Endodermal cell (in vitro differentiated cells): ENCODE measurements at places on chromosomes 7 and 10. TPM values are rescaled to one million over a fixed set of nuclear protein-coding genes. Genes with fewer than 3 reads are reported as not detected.

Gene DCLRE1A
- 7.7 to 17.8 TPM (median 17.1 TPM) in 3 replicates for total RNA-seq

Gene STEAP1B
- total RNA-seq, result 44.5 and 54.2 TPM in 2 replicates

Gene SPDYE8
- not detected in 2 replicates for total RNA-seq

Gene ZNF488
- 0.28 to 0.53 TPM (median 0.44 TPM) in 3 replicates for total RNA-seq

GRCh38 chr7:157008206-157009169, 2.0 kb downstream of the MNX1 start:
- H3K27me3 ChIP-seq, result peaks cover 89% of the 10 kb centered on the region
- no peak overlapping the region for H3K27ac ChIP-seq
- peaks cover 14% of the 10 kb centered on the region for H3K4me1 ChIP-seq
- DNase-seq, result peak; percentile 62
- H3K36me3 ChIP-seq, result no peaks in the 10 kb centered on the region

GRCh38 chr10:78696791-78697395, 371.9 kb upstream of the ZMIZ1 start:
- no peak for DNase-seq
- H3K36me3 ChIP-seq, result no peaks in the 10 kb centered on the region
- H3K4me3 ChIP-seq, result no peak overlapping the region
- no peaks in the 10 kb centered on the region for H3K4me1 ChIP-seq
- peaks cover 8% of the 10 kb centered on the region for H3K27me3 ChIP-seq

GRCh38 chr10:28580825-28581224, 47.9 kb downstream of the WAC start:
- H3K27me3 ChIP-seq, result no peaks in the 10 kb centered on the region
- peaks cover 80% of the 10 kb centered on the region for H3K36me3 ChIP-seq
- no peak overlapping the region for H3K27ac ChIP-seq
- no peak overlapping the region for H3K4me3 ChIP-seq
- no peak for DNase-seq

GRCh38 chr10:19488592-19489280, 327.5 kb upstream of the PLXDC2 start:
- no peak overlapping the region for H3K27ac ChIP-seq
- no peaks in the 10 kb centered on the region for H3K27me3 ChIP-seq
- peak; percentile 94 for DNase-seq
- no peaks in the 10 kb centered on the region for H3K36me3 ChIP-seq
- H3K4me3 ChIP-seq, result no peak overlapping the region
- H3K4me1 ChIP-seq, result no peaks in the 10 kb centered on the region

- H3K27ac ChIP-seq, result no peak overlapping the region
- no peaks in the 10 kb centered on the region for H3K36me3 ChIP-seq
- DNase-seq, result peak; percentile 83
- H3K4me3 ChIP-seq, result peak overlapping the region; percentile 57
- peaks cover 26% of the 10 kb centered on the region for H3K4me1 ChIP-seq
These were observed 130.6 kb downstream of the WDR11 start for GRCh38 chr10:120981601-120982391.
